ENCODE measurements at places on chromosomes 2 and 18. TPM values are rescaled to one million over a fixed set of nuclear protein-coding genes. Genes with fewer than 3 reads are reported as not detected.

The SNRPD1 gene
- total RNA-seq, result 29.4 TPM

The VIL1 gene
- total RNA-seq, result not detected

The DOCK10 gene
- total RNA-seq, result 2.1 TPM

The IL36RN gene
- total RNA-seq, result not detected

The PLEKHA3 gene
- total RNA-seq, result 13.7 TPM

The ACMSD gene
- 0.29 TPM for total RNA-seq

The KCNIP3 gene
- 10.4 TPM for total RNA-seq

The ACTR1B gene
- total RNA-seq, result 50.6 TPM

The MATN3 gene
- 9.7 TPM for total RNA-seq

The MYCN gene
- total RNA-seq, result 0.51 TPM

The TMEM163 gene
- 0.65 TPM for total RNA-seq

The IMMT gene
- total RNA-seq, result 98.3 TPM

The POTEC gene
- not detected for total RNA-seq

The MBD5 gene
- total RNA-seq, result 4.3 TPM

The TWSG1 gene
- total RNA-seq, result 40.5 TPM

The GALNT5 gene
- total RNA-seq, result 2.0 TPM

The CYP27C1 gene
- 0.52 TPM for total RNA-seq

DNA sequence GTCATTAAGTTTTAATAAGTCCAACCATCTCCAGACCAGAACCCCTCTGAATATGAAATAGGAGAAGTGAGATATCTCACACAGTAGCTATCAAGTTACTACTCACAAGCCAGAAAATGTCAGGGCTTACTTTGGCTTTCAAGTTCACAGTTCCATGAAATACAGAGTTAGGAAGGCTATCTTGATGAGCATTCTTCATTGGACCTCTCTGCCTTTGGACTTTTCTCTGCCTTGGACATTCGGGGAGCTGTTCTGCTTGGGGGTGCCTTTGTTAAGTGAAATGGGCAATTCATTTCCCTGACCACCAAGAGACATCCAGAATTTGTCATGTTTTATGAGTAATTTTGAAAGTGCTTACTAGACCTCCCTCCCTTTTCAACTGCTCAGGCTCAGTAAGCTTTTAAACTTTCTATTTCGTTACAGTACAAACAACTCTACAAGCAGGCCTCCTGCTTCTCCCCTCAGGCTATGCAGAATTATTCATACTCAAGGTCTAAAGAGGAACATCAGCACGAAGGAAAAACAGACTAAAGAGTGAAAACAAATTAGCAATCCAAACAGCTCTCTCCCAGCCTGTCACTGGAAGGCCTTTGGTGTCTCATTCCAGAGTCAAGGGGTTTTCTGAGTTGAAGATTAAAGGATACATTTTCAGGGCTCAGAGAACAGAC, 95.3 kb downstream of the MREG start:
- DNase-seq, result peak; percentile 50

GRCh38 chr2:179592167-179592936, 269.1 kb downstream of the ZNF385B start:
- no peak for DNase-seq

DNA sequence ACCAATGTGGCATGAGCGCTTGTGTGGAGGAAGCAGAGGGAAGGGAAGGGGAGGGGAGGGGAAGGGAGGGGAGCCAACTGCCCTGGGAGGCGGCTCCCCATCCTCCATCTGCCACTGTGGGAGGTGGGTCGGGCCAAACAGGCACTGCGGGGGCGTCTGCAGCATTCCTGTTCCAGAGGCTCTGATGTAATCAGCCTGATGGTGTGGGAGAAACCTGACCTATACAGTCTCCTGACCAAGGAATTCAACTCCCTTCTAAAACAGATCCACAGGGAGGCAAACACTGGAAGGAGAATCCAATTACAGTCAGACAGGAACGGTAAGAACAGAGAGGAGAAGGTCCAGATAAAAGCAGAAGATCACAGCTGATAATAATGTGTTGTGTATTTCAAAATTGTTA, 88.8 kb downstream of the CD8B2 start:
- DNase-seq, result peak; percentile 57

DNA sequence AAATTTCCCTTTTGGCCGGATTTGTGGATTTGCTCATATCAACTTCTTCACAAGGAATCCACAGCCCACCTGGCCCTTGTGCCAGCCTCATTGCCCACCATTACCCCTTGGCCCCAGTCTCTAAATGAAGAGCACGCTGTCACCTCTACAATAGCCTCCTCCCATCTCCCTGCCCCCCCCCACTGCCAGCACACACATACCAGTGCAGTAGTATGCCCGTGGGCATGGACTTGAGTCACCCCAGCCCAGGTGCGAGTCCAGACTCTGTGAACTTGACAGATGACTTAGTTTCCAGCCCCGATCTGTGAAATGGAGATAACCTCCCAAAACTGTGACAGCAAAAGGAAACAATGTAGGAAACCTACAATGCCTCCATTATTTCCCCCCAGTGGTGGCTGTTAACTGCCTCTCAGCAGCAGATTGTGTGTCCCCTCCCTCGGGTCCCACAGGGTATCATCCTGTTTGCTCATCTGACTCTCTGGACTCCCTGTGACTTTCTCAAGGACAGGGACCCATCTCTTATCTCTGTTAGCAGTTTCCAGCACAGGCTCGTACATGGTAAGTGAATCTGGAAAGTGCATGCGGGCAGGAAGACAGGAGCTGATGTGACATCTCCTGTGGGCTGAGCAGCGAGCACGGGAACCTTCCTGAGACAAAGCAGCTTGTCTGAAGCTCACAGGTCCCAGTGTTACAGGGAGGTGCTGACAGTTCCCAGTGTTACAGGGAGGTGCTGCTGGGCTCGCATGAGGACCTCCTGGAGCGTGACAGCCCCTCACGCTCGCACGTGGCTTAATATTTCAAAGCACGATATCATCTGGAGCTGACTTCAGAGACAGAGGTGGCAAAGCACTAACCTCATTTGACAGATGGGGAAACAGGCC, 4.2 kb upstream of the TMEM185B start:
- DNase-seq, result no peak

GRCh38 chr2:1717113-1717512, 27.2 kb downstream of the PXDN start:
- peak; percentile 56 for DNase-seq

GRCh38 chr2:25309402-25309801, 32.3 kb downstream of the DNMT3A start:
- DNase-seq, result no peak

GRCh38 chr2:37306024-37306423, 18.6 kb downstream of the PRKD3 start:
- no peak for DNase-seq

GRCh38 chr2:173982918-173983317, 17.7 kb upstream of the SP3 start:
- DNase-seq, result no peak

- no peak for DNase-seq
These were observed 21.7 kb downstream of the ACSL3 start for GRCh38 chr2:222882484-222882928.

GRCh38 chr2:60553495-60554073, at the start of gene BCL11A:
TSS of gene BCL11A (minus strand) at chr2:60553654. CDS start at chr2:60553270, 384 bp downstream.
- no peak for DNase-seq

DNA sequence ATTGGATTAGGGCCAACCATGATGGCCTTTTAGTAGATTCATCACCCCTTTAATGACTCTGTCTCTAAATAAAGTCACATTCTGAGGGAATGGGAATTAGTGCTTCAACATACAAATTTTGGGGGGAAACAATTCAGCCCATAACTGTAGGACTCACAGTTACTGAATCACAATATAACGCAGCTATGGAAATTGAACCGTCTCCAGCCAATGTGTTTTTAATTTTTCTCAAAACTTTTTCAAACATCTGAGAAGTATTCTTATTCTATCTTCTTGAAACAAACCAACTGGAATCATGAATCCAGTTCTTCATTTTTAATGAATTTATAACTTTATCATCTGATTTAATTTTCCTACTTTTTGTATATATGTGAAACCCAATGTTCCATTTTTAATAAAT, 373.1 kb upstream of the SYT4 start:
- no peak for DNase-seq

GRCh38 chr2:109433926-109434325, 179.8 kb downstream of the SEPTIN10 start:
- no peak for DNase-seq

DNA sequence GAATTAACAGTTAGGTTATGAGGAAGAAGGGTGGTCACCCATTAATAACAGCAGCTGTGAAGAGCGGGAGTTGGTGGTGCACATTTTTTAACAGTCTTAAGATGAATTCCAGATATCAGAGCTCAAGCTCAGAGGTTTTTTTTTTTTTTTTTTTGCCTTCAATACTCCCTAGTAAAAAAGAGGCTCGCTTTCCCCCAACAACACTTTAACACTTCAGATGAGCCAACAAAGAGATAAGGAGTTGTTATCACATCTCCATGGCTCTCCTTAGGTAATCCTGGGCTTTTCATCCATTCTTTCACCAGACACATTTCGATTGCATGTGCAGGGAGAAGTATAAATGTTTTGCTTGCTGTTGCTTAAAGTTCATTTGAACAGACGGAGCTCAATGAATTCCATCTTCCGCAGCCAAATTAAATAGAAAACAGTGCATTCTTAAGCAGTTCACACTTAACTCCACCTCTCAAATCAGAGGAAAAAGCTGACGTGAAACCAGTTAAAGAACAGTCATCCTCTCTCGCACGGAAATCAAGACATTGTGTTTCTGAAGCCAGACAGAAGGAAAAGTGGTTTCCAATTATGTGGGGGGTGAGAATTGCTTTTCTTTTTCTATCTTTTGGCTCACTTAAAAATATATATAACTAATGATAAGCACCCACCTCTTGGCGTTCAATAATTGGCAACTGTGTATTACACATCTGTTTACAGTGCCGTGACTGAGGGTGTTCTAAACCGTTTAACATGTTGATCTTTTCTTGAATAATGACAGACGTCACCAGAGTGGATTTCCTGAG, 118.2 kb downstream of the ZNF521 start:
- no peak for DNase-seq

DNA sequence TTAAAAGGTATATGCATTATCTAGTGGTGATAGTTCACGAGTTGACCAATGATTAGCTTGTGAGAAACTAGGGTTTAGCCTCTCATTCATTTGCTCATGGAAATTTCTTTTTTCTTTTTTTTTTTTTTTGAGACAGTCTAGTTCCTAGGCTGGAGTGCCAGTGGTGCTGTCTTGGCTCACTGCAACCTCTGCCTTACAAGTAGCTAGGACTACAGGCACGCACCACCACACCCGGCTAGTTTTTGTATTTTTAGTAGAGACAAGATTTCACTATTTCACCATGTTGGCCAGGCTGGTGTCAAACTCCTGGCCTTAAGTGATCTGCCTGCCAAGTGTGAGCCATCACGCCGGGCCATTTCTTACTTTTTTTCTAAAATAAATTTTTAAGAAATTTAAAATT, 14.0 kb downstream of the KDM3A start:
- DNase-seq, result no peak

- no peak for DNase-seq
These were observed 121.6 kb downstream of the GALNT14 start for GRCh38 chr2:31016648-31017047.

DNA sequence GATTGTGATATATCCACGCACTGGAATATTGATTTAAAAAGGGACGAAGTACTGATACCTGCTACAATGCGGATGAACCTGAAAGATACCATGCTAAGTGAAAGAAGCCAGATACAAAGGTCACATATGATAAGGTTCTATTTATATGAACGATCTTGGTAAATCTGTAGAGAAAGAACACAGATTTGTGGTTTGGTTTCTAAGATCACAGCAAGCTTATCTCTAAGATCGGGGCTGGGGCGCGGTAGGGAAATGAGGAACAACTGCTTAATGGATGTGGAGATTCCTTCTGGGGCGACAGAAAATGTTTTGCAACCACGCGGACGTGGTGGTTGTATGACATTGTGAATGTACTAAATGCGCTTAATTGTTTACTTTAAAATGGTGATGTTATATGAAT, 60.1 kb downstream of the NEDD4L start:
- no peak for DNase-seq

GRCh38 chr18:66222174-66222573, 381.7 kb downstream of the CDH19 start:
- no peak for DNase-seq

GRCh38 chr2:180150606-180151005, 143.5 kb upstream of the CWC22 start:
- no peak for DNase-seq

GRCh38 chr2:121809607-121810006, 54.2 kb downstream of the TSN start:
- no peak for DNase-seq

- no peak for DNase-seq
These were observed 654.9 kb upstream of the SYT4 start for GRCh38 chr18:43932140-43932539.

GRCh38 chr2:212359425-212360067, 179.1 kb downstream of the ERBB4 start:
- no peak for DNase-seq

GRCh38 chr2:108884619-108885018, 98.0 kb downstream of the CCDC138 start:
- DNase-seq, result no peak
